ENCODE measurements at places on chromosomes 5 and 9. TPM values are rescaled to one million over a fixed set of nuclear protein-coding genes. Genes with fewer than 3 reads are reported as not detected.

Gene BARHL1
- total RNA-seq, result not detected

Gene IPPK
- total RNA-seq, result 4.3 TPM

Gene MAMDC2
- 3.1 TPM for total RNA-seq

Gene TXN
- total RNA-seq, result 121 TPM

Gene LCNL1
- total RNA-seq, result 0.72 TPM

Gene INSL6
- 6.3 TPM for total RNA-seq

Gene FGF1
- total RNA-seq, result 9.9 TPM

Gene LCN6
- total RNA-seq, result not detected

Gene LRRC19
- total RNA-seq, result 2.9 TPM

Gene IARS1
- total RNA-seq, result 176 TPM

Gene SNCAIP
- total RNA-seq, result 11.6 TPM

Gene POLK
- 82.8 TPM for total RNA-seq

Gene AK8
- total RNA-seq, result 0.48 TPM

Gene TEX48
- not detected for total RNA-seq

Gene PCDHGA11
- total RNA-seq, result 7.9 TPM

Gene F2RL2
- 0.96 TPM for total RNA-seq

Gene PCDHB15
- total RNA-seq, result 3.4 TPM

Gene IL3
- total RNA-seq, result not detected

Gene PDZD2
- total RNA-seq, result 5.5 TPM

Gene FST
- 76.1 TPM for total RNA-seq

Gene FREM1
- total RNA-seq, result 24.6 TPM

Gene ADAMTSL1
- total RNA-seq, result 26.5 TPM

Gene TMC1
- 0.96 TPM for total RNA-seq

Gene CYLC2
- total RNA-seq, result 15.9 TPM

Gene EQTN
- total RNA-seq, result not detected

Gene OTP
- 6.0 TPM for total RNA-seq

Gene CTXN3
- 2.6 TPM for total RNA-seq

Gene NUP188
- total RNA-seq, result 30.1 TPM

Gene SHISAL2B
- total RNA-seq, result not detected

Gene DMGDH
- total RNA-seq, result 3.9 TPM

Gene OR1L6
- total RNA-seq, result 1.2 TPM

Gene TPPP
- total RNA-seq, result 1.9 TPM

Gene FOXI1
- total RNA-seq, result 0.48 TPM

Gene HTR1A
- total RNA-seq, result not detected

Gene SHROOM1
- total RNA-seq, result 4.3 TPM

Gene RASGEF1C
- 5.8 TPM for total RNA-seq

Gene WHRN
- total RNA-seq, result 3.1 TPM

Gene INSL4
- total RNA-seq, result 4.8 TPM
